Activated CD4-positive, alpha-beta T cell treated with anti-CD3 and anti-CD28 coated beads, Interleukin-2, amount 50 U/mL, for 24 hours (primary cell): ENCODE measurements at places on chromosomes 2 and 18.

GRCh38 chr2:43127941-43128558 lies 98.4 kb downstream of the ZFP36L2 start:
- DNase-seq = no peak

DNA sequence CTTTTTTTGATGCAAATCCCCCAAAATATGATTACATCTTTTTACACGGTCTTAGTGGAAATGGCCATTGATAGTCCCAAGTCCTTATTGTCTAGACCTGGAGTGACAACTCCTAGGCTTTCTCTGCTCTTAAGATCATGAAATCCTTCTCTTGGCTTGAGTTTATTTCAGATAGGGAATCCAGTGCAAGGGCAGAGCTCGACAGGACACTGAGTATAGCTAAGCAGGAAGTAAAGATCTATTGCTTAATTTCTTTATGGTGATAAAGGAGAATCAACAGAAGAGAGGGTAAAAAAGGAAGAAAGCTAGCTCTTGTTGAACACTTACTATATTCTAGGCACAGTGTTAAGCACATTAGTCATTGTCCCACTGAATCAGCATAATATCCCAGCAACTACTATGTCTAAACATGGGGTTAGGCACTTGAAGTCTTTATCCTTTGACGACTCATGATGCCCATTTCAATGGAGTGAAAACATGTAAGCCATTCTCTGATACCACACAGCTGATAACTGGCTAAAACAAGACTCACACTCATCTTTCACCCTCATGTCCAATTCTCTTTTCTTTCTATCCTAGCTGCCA lies 74.1 kb upstream of the LRATD1 start:
- no peak for DNase-seq

DNA sequence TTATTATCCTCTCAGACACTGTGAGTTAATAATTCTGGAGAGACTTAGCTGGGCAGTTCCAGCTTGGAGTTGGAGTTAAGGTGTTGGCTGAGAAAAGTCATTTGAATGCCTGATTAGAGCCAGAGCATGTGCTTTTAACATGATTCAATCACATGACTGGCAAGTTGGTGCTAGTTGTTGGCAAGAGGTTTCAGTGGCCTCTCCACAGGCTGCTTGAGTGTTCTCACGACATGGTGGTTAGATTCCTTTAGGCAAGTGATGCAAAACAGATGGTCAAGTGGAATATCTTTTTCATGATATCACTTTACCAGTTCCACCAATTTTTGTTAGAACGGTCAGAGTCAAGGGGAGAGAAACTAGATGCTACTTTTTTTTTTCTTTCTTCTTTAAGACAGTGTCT lies 262.7 kb upstream of the FN1 start:
- no peak for DNase-seq

DNA sequence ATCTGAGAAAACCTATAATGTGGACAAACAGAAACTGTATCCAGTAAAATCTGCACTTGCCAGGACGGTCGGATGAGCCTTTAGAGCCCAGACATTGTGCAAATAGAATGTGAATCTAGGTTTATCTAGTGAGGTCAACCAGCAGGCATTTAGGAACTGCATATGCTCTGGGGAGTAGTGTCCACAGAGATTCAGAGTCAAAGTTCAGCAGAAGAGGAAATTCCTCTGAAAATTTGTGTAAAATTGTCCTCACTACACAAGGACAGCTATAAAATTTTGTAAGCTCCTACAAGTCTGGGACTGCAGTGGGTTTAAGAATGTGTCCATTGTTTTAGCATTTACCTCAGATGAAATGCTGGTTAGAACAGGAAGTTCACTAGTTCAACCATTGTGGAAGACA lies 9.8 kb upstream of the NDUFV2 start:
- DNase-seq = no peak

DNA sequence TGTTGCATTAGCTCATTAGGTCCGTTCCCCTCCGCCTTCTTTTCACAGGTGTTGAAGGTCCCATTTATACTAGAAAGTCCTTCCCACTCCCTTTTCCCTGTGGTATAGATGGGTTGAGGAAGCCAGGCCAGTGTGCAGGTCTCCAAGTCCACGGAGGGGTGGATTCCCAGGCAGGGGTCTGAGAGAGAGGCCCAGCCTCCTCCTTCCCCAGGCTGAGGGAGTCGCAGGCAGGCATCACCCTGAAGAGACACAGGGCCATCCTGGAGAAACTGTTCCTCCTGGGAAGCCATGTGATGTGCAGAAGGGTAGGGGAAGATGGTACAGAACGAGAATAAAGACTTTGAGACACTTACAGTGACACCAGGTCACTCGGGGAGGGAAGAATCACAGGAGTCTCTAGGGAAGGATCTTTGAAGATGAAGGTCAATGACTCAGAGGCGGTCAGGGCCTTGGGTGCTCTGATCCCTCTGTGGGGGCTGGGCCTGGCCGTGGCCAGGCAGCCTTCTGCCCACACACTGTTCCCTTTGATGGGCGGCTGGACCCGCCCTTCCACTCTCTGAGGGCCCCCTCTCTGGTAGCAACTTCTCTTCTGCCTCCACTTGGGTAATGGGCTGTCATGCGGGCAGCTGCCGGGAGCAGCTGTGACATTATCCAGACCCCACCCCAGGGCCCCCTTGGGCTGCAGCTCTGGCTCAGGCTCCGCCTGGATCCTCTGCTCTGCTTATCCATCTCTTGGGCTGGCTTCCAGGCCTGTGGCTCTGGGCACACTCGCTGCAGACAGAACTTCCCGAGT lies 45.1 kb downstream of the RHOB start:
- no peak for DNase-seq

DNA sequence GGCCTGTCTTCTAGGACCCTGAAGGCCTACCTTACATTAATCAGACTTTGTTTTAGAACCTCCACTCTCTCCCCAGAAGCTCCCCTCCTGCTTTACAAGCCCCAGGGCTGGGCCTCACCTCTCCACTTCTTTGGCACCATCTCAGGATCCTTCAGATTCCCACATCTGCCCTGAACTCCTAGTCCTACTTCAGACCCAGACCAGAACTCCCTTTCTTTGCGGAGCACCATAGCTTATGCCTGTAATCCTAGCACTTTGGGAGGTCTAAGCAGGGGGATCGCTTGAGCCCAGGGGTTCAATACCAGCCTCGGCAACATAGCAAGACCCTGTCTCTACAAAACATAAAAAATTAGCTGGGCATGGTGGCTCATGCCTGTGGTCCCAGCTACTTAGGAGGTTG lies 991 bp downstream of the CHCHD5 start:
- DNase-seq = no peak

DNA sequence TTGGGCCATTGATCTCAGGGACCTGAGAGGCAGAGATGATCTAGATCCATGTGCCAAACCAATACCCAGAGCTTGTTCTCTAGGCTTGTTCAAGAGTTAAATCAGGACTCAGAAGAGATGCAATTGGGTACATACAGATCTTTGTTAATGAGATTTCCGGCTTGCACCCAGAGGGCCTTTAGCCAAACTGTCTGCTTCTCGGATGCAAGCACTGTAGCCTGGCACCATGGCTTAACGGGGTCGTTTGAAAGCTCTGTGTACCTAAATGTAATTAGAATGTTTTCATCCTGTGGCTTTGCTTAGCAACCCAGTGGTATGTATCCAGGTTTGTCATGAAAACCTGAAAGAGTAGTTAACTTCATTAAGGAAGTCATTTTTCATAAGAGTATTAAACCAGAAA lies 94.2 kb downstream of the TPGS2 start:
- DNase-seq = no peak

GRCh38 chr2:2033691-2034090 lies 289.4 kb upstream of the PXDN start:
- no peak for DNase-seq

DNA sequence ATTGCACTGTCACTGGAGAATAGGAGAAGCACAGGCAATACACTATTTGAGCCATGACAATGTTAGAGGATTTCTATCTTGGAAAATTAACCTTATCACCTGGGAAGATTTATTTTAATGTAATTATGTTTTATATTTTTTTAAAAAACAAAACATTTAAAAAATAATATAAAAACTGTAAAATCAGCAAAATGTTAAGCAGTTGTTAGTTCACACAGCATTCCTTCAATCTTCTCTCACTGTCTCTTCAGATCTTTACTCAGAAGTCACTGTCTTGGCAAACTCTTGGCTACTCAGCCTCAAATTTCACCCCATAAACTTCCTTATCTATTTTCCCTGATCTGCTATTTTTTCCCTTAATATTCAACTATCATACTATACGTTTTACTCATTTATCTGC lies 1322.6 kb downstream of the LRP1B start:
- DNase-seq = no peak

GRCh38 chr2:237025090-237025865 lies 60.4 kb upstream of the COPS8 start:
- no peak for DNase-seq

GRCh38 chr2:195505701-195506100 lies 151.3 kb upstream of the SLC39A10 start:
- DNase-seq = no peak

- DNase-seq = no peak
Observed at GRCh38 chr2:67876176-67876575, 186.6 kb downstream of the C1D start.

- no peak for DNase-seq
Observed at GRCh38 chr18:66167829-66168684, 417.2 kb downstream of the CDH7 start.

DNA sequence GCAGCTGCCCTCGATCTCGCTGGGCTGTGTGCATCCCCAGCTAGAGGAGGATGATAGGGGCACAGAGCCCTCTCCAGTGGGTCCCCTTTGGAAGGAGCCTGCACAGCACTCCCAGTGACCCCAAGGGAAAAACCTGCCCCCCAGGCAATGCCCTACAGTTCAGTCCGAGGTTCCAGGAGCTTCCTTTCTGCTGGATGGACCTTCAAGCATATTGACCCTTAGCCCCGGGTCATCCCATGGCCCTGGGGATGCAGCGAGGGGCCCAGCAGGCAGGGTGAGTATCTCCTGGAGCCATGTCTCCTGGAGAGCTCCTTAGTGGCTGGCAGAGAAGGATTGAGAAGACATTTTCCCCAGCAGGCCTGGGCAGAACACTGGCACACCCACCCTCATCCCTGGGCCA lies 45.4 kb upstream of the CTDP1 start:
- DNase-seq = no peak

- no peak for DNase-seq
Observed at GRCh38 chr2:129780316-129781270, 198.9 kb upstream of the RAB6C start.

- DNase-seq = no peak
Observed at GRCh38 chr2:63850649-63851048, 9.0 kb downstream of the UGP2 start.

- DNase-seq = no peak
Observed at GRCh38 chr2:49286726-49287125, 132.4 kb upstream of the FSHR start.
